ENCODE measurements at places on chromosomes 6 and 20. TPM values are rescaled to one million over a fixed set of nuclear protein-coding genes. Genes with fewer than 3 reads are reported as not detected.

The RAB32 gene
- total RNA-seq: 36.7 TPM

The HAO1 gene
- total RNA-seq: not detected

The KCNQ2 gene
- not detected for total RNA-seq

The BCKDHB gene
- 21.8 TPM for total RNA-seq

The FABP7 gene
- not detected for total RNA-seq

The GGTLC1 gene
- not detected for total RNA-seq

The CASS4 gene
- 0.94 TPM for total RNA-seq

The PMEPA1 gene
- total RNA-seq: 31.3 TPM

The KHDC1L gene
- not detected for total RNA-seq

The MBOAT1 gene
- total RNA-seq: 15.6 TPM

The LY6G6F gene
- not detected for total RNA-seq

The CST9L gene
- not detected for total RNA-seq

The C2 gene
- total RNA-seq: 47.3 TPM

The TOMM34 gene
- total RNA-seq: 7.1 TPM

The SLC17A9 gene
- total RNA-seq: 1.1 TPM

The CALHM4 gene
- not detected for total RNA-seq

The RBL1 gene
- 4.6 TPM for total RNA-seq

All from subcutaneous adipose tissue (tissue), 4 donors.